Activated T-helper 17 cell treated with anti-CD3 and anti-CD28 coated beads, Interleukin-2, amount 50 U/mL, for 72 hours (primary cell): ENCODE measurements at places on chromosomes 2 and 18. TPM values are rescaled to one million over a fixed set of nuclear protein-coding genes. Genes with fewer than 3 reads are reported as not detected.

DNA sequence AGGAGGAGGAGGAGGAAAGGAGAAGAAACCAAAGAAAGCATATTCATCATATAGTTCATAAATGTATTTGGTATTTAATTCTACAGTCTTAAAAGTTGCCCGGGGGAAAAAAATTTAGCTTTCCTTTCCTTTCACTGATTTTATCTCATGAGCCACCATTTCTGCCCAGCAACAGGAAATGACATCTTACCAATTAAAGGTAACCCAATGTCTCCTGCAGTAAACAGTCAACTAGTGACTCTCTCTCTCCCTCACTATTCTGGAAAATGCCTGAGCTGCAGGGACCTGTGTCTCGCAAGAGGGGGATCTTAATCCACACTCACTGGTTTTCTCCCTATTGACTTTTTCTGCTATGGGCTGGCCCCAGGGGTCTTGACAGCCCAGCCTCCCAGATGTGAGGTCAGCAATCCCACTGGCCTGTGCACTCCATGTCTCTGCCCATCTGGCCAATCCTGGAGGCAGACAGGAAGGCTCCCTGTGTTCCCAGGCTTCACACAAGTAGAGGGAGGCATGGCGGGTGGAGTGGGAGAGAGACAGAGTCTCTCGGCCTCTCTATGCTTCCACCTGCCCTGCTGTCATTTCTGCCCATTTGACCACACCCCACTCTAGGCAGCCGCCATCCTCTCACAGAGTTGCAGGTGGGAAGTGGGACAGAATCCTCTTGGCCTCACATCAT, 85.4 kb upstream of the CABLES1 start:
- no peak for ATAC-seq

- ATAC-seq: peak; percentile 92
Measured at GRCh38 chr2:84856787-84857186, 24.1 kb downstream of the TRABD2A start.

CYS1 gene
- not detected for total RNA-seq

DNA sequence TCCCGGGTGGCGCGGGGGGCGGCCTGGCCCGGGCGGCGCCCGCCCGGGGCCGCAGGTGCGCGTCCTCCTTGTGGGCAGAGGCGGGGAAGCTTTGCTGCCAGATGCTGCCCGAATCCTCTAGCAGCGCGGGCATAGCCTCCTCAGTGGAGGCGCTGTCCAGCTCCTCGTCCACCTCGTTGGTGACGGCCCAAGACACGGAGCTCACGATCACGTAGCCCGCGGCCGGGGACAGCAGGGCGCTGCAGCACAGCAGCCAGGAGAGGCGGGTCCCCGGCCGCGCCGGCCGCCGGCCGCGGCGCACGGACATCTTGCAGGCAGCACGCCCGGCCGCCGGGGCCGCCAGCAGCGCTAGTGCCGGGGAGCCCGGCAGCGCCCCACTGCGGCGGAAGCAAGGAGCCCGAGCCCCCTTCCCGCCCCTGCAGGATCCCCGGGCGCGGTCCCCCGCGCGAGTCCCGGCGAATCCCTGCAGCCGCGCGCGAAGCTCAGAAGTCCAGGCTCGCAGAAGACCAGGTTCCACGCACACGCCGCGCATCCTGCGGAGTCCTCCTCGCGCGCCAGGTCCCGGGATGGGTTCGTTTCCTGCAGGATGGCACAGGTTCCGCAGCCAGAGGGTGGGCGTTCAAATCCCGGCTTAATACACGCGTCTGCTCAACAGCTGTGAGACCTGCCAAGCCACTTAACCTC, at the start of gene CREG2:
Gene CREG2, minus strand, starts transcription at position 353 of the 684 bp plus-strand sequence. Its CDS starts 46 bp downstream, at position 307.
- ATAC-seq: peak; percentile 84

CLEC4F gene
- 0.35 TPM for total RNA-seq

- ATAC-seq: no peak
Measured at GRCh38 chr2:200708943-200709342, 102.8 kb upstream of the BZW1 start.

GRCh38 chr2:70475266-70475665, 78.4 kb downstream of the TGFA start:
- peak; percentile 56 for ATAC-seq

PHOSPHO2 gene
- 4.3 TPM for total RNA-seq

GRCh38 chr2:33492399-33493134, 16.1 kb downstream of the RASGRP3 start:
- ATAC-seq: no peak

GRCh38 chr18:10319026-10319425, 135.4 kb upstream of the APCDD1 start:
- ATAC-seq: no peak

GRCh38 chr2:156343940-156344301, 11.4 kb upstream of the NR4A2 start:
- ATAC-seq: no peak

ZDBF2 gene
- total RNA-seq: 14.0 TPM

- no peak for ATAC-seq
Measured at GRCh38 chr2:71150082-71150816, 19.8 kb downstream of the MPHOSPH10 start.

DNA sequence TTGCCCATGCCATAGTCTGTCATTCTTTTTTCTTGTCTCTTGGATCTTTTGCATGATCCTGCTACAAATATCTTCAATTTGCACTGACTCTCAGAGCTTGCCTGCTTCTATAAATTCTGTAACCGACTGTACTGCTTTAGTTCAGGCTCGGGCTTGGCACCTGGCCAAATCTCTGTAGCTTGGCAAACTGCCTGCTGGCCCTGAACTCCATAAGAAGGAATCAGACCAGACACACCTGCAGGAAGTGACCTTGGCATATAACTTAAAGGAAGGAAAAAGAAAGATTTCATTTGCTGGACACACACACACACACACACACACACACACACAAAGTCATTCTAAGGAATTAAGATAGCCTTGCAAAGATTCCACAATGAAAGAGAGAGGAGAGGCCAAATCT, 291.2 kb upstream of the DDX18 start:
- ATAC-seq: no peak

DNA sequence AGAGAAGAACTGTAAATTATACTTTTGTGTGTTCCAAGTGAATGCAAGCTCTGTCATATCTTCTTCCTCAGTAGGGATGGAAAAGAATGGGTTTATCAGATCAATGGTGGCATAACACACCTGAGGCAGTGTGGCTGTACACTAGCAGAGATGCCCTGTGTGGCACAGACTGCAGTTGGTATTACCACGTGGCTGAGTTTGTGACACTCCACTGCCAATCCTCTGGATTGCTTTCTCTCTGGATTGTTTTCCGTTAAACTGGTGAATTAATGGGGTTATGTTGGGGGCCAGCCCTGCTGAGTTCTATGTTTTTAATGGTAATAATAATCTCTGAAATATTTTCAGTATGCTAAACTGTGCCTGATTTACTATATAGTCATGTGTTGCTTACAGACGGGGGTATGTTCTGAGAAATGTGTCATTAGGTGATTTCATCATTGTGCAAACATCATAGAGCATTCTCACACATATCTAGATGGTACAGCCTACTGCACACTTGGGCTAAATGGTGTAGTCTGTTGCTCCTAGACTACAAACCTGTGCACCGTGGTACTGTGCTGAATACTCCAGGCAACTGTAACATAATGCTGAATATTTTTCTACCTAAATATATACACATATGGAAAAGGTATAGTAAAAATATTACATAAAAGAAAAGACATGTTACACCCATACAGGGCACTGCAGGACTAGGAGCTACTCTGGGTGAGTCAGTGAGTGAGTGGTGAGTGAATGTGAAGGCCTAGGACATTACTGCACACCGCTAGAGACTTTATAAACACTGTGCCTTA, 84.7 kb upstream of the ST6GAL2 start:
- no peak for ATAC-seq

TGFA gene
- 0.26 TPM for total RNA-seq

CCBE1 gene
- 0.08 TPM for total RNA-seq

DNA sequence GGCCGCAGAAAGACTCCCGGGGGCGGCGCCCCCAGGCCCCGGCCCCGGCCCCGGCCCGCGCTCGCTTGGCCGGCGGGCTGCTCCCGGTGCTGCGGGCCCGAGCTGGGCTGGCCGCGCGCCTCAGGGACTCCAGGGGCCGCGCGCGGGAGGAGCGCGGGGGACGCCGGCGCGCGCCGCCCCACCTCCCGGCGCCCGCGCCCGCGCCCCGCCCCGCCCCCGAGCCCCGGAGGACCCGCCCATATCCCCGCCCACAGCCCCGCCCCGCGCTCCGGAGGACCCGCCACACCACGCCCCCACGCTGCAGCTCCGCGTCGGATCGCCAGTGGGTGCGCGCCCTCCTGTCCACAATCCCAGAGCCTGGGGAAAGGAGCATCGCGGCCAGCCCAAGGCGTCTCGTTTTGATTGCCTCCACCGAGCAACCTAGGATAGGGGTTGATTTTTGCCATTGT, at the start of gene PARD6G:
Gene PARD6G, minus strand, starts transcription at position 122 of the 449 bp plus-strand sequence. CDS start 166 bp downstream, outside the sequence.
- ATAC-seq: peak; percentile 78

TMEM198 gene
- 3.7 TPM for total RNA-seq

- ATAC-seq: no peak
Measured at GRCh38 chr2:9370746-9371145, 52.6 kb downstream of the ITGB1BP1 start.

DNA sequence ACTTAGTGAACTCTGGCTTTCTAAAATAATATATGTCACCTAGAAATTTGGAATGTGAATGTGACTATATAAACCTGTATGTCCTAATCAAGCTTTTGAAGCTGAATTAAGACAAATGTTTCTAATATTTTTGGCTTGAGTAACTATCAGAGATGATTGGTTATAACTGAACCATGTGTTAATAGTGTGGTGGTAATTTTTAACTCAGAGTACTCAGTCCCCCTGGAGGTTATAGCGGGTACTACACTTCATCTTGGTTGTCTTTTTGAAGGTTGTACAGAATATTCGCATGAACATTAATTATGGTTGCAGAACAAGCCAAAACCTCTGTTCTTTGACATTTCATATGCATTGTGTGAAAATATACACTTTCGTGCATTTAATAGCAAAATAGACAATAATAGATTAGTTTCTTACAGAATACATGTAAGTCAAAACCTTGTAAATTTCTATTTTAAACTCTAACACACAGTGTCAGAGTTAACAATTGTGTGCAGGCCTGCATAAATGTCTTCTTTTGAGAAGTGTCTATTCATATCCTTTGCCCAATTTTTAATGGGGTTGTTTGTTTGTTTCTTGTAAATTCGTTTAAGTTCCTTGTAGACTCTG, 86.0 kb downstream of the OSBPL6 start:
- ATAC-seq: peak; percentile 46

COLEC11 gene
- 0.54 TPM for total RNA-seq

DNA sequence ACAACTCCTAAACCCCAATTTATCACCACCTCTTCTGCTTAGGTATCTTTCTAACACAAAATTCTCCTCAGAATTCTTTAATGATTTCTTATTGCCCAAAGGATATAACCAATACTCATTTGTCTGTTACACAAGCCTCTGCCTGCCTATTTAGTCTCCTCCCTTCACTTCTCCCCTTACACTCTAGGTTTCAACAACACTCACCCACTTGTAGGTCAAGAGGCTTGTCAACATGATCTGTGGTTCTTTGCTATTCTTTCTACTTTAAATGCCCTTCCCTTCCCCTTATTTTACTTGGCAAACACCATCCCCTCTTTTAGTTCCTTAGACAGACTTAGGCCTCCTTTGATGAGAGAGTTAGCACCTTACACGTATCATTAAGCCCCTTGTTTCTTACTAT, 69.0 kb upstream of the C2orf15 start:
- no peak for ATAC-seq

DNA sequence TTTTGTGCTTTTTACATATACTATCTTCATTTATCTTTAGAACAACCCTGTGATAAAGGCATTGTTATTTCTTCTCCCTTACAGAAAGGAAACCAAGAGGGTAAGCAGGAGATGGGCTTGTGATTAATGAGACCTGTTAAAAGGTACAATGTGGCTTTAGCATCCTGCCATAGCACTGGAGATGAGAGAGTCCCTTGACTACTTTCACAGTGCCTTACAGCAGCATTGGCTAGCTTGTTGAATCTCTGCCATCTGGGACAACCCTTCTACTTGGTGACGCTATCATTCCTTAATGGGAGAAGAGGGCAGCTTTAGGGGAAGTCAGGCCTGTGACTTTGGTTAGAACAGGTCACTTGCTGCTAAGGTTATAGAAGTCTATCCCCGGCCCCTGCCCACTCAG, 68.1 kb upstream of the LYPD6B start:
- no peak for ATAC-seq

DNA sequence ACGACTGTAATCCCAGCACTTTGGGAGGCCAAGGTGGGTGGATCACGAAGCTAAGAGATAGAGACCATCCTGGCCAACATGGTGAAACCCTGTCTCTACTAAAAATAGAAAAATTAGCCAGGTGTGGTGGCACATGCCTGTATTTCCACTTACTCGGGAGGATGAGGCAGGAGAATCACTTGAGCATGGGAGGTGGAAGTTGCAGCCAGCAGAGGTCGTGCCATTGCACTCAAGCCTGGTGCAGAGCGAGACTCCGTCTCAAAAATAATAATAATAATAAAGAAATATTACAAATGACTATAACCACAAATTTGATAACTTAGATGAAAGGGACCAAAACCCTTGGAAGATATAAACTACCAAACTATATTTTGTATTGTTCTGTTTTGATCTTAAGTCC, 226.3 kb upstream of the GULP1 start:
- ATAC-seq: no peak

OR6B2 gene
- not detected for total RNA-seq

- ATAC-seq: peak; percentile 75
Measured at GRCh38 chr2:233413559-233414272, 59.4 kb downstream of the DGKD start.

CDKL4 gene
- 0.35 TPM for total RNA-seq

UBXN4 gene
- 156 TPM for total RNA-seq

DNA sequence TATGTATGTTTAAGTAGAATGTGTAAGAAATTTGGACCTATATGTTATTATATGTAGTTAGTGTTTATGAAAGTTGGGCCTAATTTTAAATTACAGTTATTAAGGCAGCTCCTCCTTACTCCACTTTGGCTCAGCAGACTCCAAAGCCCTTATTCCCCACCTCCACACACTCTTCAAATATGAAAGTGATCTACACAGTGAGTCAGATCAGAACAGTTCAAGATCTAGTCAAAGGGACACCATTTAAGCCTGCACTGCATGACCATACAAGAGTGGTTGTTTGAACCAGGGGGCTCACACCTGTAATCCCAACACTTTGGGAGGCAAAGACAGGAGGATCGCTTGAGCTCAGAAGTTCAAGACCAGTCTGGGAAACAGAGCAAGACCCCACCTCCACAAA, 21.2 kb upstream of the PMAIP1 start:
- ATAC-seq: peak; percentile 55

TRIM54 gene
- total RNA-seq: 0.13 TPM

GRCh38 chr18:424668-425067, 75.8 kb downstream of the COLEC12 start:
- no peak for ATAC-seq

- peak; percentile 75 for ATAC-seq
Measured at GRCh38 chr2:200702646-200703118, 109.0 kb upstream of the BZW1 start.

DNA sequence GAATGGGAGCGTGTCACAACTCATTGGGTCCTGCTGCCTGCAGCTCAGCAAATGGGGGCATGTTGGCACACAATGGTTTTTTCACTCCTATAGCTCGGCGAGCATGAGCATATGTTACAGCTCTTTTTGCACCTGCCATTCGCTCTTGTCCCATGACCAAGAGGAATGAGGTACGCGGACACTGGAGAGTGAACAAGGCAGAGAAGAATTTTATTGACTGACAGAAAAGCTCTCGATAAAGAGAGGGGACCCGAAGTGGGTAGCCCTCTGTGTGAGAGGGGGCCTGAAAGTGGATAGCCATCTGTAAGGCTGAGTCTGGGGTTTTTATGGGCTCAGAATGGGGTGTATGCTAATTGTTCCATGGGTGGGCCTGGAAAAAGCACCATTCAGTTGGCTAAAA, 5.5 kb downstream of the ACYP2 start:
- no peak for ATAC-seq

GRCh38 chr2:161019311-161019710, 140.9 kb upstream of the TANK start:
- no peak for ATAC-seq

- no peak for ATAC-seq
Measured at GRCh38 chr18:28357766-28358401, 181.0 kb upstream of the CDH2 start.
